T-helper 2 cell (primary cell): ENCODE measurements at places on chromosomes 6 and 20.

DNA sequence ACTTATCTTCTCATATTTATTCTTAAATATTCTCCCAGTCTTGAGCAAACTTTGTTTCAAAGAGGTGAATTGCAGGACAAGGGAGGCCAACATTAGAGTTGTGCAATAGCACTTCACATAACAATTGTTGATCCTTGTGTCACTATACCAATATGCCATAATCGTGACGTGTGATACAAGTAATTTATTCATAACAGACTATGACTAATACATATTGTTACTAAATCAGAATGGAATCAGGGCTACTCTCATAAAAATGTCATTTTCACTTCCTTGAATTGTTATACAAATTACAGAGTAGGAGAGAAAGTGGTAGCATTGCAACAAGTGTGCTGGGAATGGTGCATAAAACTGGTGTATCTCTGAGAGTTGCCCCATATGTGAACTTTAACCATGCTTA lies 37.2 kb upstream of the PLCB1 start:
- no peak for DNase-seq

DNA sequence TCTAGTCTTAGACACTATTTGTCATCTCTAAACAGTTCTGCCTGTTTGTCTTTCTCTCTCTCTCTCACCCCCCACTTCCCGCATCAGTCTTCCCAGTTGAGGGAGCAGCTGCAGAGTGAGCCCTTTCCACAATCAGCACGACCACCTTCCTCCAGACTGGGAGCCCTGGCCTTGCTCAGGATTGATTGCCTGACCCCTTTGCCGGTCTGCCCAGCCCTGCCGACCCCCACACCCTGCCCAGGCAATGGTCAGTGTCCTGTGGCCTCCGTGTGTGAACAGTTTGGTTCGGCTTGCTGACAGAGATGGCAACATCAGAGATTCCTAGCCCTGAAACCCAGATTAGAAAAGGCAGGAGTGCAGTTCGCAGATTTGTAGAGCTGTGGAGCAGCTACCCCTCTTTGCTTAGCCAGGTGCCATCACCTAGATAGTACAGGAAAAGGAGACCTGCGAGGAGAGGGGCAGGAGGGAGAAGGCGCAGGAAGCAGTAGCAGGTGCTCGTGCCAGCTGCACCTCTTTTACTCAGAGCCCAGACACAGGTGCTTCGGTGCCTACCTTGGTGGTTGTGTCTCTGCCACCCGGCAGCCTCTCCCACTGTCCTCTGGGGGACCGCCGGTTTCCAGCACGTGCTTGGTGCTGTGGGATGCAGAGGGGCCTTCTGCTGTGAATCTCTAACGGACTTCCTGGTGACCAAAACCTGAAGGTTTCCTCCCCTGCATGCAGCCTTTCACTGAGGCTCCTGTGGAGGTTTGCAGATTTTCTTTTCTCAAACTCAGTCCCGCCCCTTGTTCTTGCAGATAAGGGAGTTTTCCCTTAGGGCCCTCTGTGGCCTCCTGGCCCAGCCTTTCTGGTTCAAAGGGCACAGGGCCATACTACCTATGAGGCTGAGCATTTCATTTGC lies 92.4 kb downstream of the SCML4 start:
- no peak for DNase-seq

DNA sequence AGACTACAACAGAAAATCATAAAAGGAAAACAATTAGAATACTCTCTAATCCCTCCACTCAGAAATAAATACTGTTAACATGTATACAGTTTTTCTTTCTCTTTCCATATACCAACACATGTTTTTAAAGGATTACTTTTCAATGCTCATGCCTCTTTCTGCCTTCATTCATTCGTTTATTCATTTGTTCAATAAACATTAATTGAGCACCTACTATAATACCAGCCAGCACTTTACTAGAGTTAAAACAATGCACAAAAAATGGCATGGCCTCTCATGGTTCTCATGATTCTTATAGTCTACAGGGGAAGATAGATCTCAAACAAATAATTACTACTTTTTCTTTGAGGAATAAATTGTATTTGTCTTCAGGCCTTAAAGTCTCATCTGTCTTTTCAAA lies 70.3 kb upstream of the RIPOR2 start:
- no peak for DNase-seq

DNA sequence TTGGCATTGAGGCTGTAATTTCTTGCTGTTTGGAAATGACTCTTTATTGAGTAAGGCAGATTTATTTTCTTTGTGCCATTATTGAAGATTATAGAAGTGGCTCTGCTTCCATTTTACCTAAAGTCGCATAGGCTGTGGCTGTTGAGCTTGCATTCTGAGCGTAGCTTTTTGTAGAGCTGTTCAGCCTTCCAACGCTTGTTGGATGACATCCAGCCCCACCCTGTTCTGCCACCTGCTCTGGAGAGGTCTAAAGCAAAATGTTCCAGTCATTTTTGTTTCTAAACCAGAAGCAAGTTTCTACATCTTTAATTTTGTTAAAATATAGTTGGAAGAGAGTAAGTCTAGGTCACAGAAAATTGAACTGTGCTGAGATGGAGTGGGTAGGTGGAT lies 24.4 kb downstream of the UST start:
- DNase-seq, result no peak

DNA sequence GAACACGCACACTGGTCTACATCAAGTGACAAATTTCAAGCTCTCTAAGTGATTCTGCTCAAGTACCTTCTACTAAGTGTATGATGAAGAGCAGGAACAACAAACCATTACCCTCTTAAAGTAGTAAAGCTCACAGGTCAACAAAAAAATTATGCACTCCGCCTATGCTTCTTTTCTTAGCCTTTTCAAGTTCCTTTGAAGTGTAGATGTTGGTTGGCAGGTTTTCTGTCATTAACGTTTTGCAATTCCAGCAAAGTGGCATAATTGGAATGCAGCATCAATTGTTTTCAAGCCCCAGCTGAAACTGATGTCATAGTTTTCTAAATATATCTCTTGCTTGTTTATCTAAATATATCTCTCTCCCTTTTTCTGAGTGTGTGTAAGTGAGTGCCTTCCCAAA lies 396.9 kb upstream of the EYS start:
- DNase-seq, result no peak

GRCh38 chr20:3045042-3045815 lies 623 bp upstream of the MRPS26 start:
- peak; percentile 31 for DNase-seq

DNA sequence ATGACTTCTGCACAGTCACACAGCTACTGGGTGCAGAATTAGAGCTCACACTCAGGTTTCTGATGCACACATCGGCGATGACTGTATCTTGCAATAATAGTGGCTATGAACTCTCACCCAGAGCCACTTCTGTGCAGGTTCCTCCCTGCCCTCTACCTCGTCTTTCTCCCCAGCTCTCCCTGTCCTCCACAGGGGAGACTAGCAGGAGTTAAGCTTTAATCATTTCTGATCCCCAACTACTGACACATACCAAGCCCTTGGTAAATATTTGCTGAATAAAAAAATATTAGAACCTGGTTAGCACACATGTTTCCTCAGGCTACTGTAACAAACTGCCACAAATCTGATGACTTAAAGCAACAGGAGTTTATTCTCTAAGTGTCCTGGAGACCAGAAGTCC lies 222.7 kb upstream of the FOXA2 start:
- DNase-seq, result no peak

DNA sequence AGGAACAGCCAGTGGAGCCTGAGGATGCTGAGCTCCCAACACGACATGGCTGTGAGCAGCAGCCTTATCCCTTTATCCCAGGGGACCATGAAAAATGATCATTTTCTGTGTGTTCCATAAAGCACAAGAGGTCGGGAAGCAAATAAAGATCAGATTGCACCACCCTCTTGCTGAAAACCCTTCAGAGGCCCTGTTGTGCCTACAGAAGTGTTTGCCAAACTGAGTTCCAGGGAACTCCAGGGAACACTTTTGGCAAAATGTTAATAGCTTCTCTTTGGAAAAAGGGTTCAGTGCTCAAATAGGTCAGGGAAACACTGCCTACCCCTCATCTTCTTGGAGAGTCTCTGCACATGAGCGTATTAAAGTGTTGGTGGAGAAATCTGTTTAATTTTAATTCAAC lies 24.4 kb downstream of the ARMC2 start:
- no peak for DNase-seq

DNA sequence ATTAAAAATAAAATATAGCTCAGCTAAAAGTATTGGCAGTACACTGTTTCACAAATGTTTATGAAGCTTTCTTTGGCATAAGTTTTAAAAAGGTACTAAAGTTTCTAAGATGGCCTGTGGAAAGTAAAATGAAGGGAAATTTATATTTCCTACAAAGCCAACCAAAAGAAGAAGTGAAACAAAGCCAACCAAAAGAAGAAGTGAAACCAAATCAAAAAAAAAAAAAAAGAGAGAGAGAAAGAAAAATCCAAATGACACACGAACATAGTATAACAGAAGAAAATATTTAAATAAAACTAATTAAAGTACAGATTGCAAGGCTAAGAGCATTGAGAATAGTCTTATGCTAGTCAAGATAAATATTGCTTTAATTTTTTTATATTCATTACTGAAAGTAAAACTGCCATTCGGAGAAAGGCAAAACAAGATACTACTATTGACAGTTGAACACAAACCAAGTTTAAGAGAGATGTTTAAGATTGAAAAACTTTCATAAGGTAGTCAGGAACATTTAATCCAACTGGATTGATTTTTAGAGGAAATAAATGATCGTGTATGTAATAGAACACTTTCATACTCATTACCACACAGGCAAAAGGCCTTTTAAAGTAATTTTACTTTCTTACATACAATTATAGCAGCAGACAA lies 12.8 kb upstream of the KHDRBS2 start:
- no peak for DNase-seq

GRCh38 chr6:32192608-32193039 lies at the start of gene GPSM3:
TSS of gene GPSM3 (minus strand) at chr6:32192643. CDS start at chr6:32192513, 130 bp downstream.
- peak; percentile 86 for DNase-seq

DNA sequence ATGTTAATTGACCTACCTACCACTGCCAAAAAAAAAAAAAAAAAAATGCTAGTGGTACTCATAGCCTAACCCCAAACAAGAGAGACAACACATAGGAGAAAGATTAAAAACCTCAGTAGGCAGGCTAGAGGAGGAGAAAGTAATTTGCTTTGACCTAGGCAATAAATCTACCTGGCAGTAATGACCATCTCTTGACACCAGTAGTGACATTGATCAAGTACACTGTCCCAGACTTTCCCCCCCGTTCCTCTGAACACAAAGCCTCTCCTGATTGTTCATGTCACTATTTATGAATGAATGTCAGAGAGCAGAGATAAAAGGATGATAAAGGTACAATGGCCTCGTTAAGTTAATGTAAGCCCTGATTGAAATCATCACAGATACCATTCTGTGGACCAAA lies 746.8 kb downstream of the CBLN4 start:
- no peak for DNase-seq

DNA sequence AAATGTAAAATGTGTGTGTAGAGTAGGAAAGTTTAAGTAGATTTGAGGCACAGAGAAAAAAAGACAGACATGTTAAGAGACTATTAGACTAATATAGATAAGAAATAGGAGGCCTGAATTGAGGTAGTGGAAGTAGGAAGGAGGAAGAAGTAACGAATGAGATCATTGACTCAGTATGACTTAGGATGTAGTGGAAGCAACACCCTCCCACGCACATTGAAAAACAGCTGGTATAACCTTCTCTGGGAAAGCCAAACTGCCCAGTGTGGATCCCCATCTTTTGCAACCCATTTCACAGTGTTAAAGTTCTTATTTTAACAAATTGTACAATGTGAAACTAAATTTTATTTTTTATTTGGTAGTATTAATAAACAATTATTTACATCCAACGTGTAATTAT lies 89.1 kb downstream of the GRIK2 start:
- DNase-seq, result no peak

DNA sequence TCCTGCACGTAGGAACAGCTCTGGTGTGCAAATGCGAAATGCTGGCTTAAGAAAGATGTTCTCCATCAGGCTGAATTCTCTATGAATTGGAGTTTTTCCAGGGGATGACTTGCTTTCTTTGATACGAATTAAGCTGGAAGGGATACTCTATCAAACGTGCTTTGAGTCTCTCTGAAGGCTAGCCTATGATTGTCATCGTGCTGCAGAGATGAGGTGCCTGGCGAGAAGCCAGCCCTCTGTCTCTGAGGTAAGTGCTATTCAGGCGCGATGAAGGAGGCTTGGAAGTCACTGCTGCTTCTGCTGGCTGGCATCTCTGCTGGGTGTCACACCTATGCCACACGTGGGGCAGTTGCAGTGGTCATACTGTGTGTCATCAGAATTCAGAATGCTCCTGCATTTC lies 223.7 kb downstream of the TAF4 start:
- DNase-seq, result no peak

DNA sequence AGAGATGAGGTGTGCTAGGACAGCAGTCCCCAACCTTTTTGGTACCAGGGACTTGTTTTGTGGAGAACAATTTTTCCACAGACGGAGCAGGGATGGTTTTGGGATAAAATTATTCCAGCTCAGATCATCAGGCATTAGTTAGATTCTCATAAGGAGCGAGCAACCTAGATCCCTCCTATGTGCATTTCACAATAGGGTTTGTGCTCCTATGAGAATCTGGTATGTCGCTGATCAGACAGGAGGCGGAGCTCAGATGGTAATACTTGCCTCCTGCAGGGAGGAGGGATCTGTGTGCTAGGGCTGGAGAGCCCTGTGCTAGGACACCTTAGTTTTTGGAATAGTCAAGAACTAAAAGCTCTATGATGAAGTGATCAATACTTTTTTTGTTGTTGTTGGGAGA lies 2.5 kb downstream of the SMIM13 start:
- DNase-seq, result no peak

- no peak for DNase-seq
These were observed 19.1 kb downstream of the GABRR2 start for GRCh38 chr6:89295981-89296380.

GRCh38 chr20:39132511-39132910 lies 170.4 kb downstream of the DHX35 start:
- no peak for DNase-seq

DNA sequence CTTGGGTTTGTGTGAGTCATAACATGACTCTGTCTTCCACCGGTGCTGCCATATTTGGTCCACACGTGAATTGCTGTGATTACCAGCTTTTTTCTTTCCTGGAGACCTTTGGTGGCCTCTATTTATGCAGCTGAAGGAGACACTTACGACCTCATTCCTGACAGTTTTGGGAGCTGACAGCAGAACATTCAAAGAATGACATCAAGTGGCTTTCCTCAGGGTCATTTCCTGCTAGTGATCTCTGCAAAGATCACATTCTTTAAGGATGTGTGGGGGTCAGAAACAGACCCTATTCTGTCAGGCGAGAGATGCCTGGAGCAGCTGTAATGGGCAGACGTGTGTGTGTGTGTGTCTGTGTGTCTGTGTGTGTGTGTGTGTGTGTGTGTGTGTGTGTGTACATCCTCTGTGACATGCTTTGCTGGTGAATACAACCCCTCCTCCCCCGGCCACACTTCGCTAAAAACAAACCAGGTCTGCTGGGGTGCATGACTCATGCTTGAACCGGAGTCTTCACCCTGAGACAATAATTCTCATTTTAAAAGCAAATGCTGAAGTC lies 115.6 kb downstream of the TMEM170B start:
- DNase-seq, result no peak
